ENCODE measurements at places on chromosomes 16 and 17.

- DNase-seq: no peak
Observed at GRCh38 chr17:80773243-80773991, 218.2 kb upstream of the CHMP6 start.

GRCh38 chr17:21231533-21231932 lies 17.6 kb upstream of the TMEM11 start:
- DNase-seq: no peak

DNA sequence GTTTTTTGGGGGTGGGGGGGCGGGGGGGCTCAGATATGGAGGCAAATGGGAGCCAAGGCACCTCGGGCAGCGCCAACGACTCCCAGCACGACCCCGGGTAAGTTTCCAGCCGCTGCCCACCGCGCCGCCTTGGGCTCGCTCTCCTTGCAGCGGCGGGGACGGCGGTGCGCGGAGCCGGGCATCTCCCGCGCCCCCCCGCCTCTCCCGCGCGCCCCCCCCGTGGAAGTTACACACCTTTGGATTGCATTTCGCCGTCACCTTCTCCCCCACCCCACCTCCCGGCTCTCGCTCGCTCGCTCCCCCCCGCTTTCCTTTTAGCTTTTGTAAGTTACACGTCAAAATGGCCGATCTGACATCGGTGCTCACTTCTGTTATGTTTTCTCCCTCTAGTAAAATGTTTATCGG lies 387 bp downstream of the MSI2 start:
- DNase-seq: peak; percentile 26

DNA sequence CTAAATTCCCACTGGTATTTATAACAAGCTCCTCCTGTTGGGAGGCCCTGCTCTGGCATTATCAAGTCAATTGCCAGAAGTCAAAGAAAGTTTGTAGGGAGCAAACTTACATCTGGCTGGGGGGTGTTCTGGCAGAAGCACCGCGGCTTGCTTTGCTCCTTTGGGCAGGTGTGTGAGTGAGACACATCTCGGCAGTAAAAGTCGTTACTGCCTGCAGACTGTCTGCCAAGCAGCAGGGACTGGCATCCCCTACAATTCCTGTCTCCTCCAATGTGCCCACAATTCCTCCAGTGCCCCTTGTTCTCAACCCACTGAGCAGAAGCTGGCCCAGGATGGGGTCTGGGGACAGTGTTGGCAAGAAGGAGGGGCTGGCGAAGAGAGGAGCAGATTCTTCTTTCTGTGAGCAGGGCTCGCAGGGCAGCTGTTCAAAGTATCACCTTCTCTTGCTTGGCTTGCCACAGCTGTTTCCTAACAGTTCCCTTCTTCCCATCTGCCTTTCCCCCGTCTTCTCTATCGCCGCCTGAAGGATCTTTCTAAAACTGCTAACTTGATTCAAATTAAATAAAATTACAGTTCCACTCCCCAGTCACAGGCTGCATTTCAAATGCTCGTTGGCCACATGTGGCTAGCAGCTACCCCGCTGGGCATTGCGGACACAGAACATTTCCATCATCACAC lies 30.2 kb downstream of the SPACA3 start:
- DNase-seq: no peak

DNA sequence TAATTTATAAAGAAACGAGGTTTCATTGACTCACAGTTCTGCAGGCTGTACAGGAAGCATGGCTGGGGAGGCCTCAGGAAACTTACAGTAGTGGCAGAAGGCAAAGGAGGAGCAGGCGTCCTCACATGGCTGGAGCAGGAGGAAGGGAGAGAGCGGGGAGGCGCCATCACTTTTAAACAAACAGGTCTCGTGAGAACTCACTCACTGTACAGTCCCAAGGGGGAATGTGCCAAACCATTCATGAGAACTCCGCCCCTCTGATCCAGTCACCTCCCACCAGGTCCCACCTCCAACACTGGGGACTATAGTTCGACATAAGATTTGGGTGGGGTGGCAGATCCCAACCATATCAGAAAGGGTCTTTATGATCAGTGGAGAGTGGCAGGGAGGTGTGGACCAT lies 392.4 kb upstream of the TNRC6C start:
- DNase-seq: no peak
